Tibial artery (tissue), 4 donors: ENCODE measurements at places on chromosomes 1 and 21.

- DNase-seq = peak; percentile 74
Measured at GRCh38 chr1:111199881-111200801, at the start of gene DENND2D. Gene DENND2D (minus strand): TSS chr1:111200646. CDS start chr1:111200459, 187 bp downstream.

DNA sequence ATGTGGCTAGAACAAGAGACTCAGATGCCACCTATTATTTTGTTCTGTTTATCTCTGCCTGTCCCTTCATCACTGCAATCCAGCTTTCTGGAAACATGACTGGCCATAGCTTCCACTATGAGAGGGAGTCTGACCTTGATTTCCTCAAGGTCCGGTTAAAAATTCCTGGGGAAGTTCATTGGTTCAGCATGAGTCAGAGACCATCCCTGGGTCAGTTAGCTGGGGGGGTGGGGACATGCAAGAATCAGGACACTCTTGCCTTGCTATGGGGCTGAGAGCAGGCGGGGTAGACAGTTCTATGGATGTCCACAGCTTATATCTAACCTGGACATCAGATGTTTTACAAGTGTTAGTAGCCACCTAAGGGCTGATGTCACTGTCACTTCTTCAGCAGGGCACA lies 81.1 kb downstream of the TENT5C start:
- DNase-seq = no peak

DNA sequence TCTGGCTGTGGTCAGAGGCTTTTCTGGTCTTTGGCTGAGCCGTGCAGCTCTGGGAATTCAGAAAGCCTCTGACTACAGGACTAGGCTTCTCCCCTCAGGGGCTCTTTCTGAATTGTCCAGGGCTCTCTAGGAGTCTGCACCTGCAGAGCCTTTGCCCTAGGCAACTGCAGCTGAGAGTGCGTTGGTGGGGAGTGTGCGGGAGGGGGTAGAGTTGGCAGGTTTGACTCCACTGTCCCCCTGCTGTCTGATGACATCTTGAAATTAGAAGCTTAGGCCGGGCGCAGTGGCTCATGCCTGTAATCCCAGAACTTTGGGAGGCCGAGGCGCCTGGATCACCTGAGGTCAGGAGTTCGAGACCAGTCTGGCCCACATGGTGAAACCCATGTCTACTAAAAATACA lies 32.9 kb downstream of the KIAA1614 start:
- DNase-seq = no peak

- DNase-seq = no peak
Measured at GRCh38 chr1:202976633-202977032, 9.6 kb upstream of the CYB5R1 start.

GRCh38 chr1:214187121-214187900 lies 93.6 kb upstream of the SMYD2 start:
- no peak for DNase-seq
